HAP-1 (cell line): ENCODE measurements at places on chromosomes 11 and 22.
A peak's percentile ranks its signal among the peaks of the same experiment; 100 is the strongest.

GRCh38 chr11:72974487-72975205, 160.4 kb downstream of the ATG16L2 start:
- DNase-seq, result no peak

DNA sequence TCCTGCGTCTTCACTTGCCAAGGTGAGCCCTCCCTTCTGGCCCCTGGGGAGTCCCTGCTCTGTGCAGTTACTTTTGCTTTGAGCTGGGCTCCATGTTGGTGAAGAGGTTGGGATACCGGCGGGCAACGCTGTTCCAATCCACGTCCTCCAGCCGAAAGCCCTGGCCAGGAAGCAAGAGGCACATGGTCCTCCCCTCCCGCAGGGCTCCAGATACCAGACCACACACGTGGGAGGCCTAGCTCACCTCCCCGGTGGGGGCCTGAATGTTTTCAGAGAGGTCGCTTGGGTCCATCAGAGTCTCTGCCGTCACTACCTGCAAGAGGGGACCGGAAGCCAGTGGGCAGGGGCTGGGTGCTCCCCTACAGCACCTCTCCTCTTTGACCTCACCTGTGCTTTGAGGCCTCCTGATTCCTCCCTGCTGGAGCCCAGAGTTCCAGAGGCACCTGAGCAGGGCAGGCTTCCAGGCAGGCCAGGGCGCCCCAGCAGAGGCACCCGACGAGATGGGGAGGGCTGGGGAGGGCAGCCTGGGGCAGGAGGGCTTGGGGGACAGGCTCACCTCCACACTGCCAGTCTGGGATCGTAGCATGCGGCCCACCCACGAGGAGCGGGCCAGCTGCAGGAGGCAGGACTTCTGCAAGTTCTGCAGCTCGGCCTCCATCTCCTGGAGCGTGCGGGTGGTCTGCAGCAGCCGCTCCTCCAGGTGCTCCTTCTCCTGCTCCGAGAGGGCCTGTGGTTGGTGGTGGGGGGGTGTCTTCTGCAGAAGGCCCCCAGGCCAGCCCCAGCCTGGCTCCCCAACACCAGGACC, 3.0 kb downstream of the LMNTD2 start:
- no peak for DNase-seq

DNA sequence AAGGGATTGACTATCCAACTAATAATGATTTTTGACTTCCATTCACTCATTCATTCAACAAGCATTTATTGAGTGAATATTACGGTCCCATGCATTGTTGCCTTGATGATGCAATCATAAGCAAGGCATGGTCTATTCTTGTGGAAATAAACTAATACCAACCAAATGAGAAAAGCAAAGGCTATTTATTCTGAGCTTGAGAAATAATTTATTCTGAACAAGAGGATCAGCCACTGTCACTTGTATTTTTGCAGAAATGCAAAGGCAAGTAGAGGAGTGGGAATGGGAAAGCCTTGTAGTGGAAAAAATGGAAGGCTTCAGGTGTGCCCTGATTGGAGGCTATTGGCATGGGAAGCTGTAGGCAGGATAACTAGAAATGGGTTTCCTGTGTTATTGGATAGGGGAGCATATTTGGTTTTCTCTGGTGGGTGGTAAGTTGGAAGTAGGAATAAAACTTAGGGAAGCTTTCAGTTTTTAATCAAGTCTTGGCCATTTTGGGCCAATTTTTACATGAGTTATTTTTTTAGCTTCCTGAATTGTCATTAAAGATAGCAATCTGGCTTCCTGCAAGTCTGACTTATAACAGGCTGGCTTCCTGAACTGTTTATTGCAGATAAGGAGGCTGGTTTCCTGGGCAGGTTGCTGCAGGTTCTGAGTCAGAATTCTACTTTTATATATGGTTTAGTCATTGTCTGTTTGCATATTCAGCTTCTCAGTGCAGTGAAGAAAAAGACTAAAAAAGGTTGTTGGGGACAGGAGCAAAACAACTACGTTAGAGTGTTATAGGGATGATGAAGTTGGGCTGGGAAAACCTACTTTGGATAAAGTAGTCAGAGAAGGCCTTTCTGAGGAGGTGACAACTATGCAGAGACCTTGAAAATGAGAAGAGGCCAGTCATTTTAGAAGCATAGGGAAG, 106.7 kb downstream of the APIP start:
- DNase-seq, result no peak

DNA sequence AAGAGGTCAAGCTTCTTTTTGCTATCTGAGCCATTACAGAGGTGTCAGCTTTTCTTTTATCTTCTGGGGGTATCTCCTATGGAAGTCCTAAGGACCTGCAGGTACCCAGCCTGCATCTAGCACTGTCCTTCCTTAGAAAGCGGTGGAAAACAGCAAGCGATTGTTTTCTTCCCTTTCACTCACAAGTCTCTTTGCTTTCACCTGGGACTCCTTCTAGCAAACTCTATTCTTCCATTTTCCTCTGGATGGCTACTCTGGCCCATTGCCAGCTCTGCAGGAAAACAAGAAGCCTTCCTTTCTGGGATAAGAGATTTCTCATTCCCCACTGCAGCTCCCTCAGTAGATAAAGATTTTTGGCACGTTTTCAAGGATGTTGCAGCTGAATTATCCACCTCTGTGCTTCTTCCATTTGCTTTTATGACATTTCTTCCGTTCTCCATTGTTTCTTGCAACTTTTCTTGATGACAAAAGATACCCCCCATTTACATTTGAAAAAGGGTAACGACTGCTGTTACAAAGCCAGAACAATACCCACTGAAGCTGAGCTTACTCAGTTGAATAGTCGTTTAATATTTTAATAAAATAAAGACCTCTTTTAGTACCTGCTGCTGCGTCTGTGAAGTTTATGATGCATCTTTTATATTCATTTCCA, 40.2 kb upstream of the BDNF start:
- peak; percentile 8 for DNase-seq

- no peak for DNase-seq
Observed at GRCh38 chr11:127627629-127628457, 627.3 kb upstream of the KIRREL3 start.

- DNase-seq, result no peak
Observed at GRCh38 chr11:65859812-65860277, 388 bp upstream of the MUS81 start.

DNA sequence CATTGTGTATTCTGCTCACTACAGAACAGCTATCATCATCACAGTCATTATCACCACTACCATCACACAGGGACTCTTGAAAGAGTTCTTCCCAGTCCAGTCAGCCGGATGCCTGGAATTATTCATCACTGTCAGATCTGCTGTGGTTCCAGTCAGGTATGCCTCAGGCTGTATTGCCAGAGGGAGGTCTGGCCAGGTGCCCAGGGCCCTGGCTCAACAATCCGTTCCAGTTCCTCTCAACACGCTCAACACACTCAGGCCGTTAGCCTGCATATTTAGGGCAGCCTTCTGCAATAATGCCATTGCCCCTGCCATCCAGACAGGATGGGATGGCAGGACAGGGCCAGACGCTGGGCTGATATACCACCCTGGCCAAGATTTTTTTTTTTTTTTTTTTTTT, 28.6 kb upstream of the RASL10A start:
- DNase-seq, result no peak
